Stimulated activated CD8-positive, alpha-beta memory T cell treated with anti-CD3 and anti-CD28 coated beads, Interleukin-15, amount 100 ng/mL, for 1 hour (primary cell): ENCODE measurements at places on chromosomes 12 and 14.

DNA sequence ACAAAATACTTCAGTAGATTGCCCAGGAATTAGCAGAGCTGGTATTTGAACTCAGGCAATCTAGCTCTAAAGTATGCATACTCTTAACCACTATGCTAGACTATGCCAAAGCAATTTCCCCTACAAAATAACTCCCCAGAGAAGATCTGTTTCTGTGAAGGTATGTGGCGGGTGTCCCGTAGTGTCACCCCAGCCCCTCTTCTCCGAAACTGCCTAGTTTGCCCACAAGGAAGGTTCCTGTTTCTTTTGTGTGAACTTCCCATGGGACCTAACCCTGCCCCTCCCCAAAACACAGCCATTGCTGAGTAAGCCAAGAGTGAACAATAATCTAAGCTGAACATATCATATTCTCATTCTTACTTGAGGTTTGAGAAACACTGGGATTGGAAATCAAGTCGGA lies 15.5 kb upstream of the RAP1B start:
- no peak for DNase-seq

- DNase-seq = no peak
Observed at GRCh38 chr12:115294453-115295133, 610.6 kb upstream of the TBX3 start.

- no peak for DNase-seq
Observed at GRCh38 chr12:54051874-54052437, 1.7 kb upstream of the HOXC4 start.

- no peak for DNase-seq
Observed at GRCh38 chr12:53868511-53868986, 70.1 kb upstream of the HOXC13 start.

GRCh38 chr12:2234091-2234490 lies 181.3 kb downstream of the CACNA1C start:
- no peak for DNase-seq
